ENCODE measurements at places on chromosomes 7 and 10.

DNA sequence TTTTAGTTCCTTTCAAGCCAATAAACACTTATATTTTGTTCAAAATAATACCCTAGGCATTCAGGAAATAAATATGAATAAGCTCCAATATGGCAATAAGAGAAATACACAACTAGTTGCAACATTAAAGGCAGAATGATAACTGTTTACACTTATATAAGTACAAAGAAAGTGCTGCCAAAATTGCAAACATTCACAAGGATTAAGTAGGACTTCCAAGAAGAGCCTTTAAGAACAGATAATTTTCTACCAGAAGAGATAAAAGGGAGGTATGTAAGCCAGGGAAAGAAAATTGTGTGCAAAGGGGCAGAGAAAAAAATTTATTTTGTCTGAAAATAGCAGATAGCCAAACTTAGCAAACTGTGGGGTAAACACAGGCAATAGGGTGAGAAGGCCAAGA is 83.8 kb downstream of the CTNNA3 start:
- no peak for DNase-seq

DNA sequence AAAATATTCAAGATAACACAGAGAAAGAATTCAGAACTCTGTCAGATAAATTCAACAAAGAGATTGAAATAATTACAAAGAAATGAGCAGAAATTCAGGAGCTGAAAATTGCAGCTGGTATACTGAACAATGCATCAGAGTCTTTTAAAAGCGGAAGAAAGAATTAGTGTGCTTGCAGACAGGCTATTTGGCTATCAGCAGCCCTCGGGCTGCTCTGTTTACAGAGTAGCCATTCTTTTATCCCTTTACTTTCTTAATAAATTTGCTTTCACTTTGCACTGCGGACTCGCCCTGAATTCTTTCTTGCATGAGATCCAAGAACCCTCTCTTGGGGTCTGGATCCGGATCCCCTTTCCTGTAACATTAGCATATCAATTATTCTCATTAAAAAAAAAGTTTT is 1040.0 kb downstream of the SORCS3 start:
- DNase-seq, result no peak

GRCh38 chr7:130417213-130417612 is 23.6 kb downstream of the CEP41 start:
- no peak for DNase-seq

GRCh38 chr7:49443515-49443914 is 329.9 kb upstream of the VWC2 start:
- DNase-seq, result no peak

DNA sequence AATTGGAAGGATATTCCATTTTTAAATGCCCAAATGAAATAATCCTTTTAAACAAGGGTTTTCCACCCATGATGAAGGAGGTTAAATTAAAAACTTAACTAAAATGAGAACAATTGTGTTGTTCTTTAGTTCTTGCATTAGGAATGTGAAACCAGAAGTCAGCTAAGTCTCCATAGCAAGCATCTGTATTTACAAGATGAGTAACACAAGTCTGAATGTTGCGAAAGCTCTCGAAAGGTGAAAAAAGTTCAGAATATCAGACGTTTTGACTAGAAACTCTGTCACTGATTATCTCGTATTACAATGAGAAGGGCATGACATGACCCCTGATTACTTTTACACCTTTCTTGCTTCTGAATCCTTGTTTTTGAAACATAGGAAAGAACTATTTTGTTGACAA is 149.6 kb downstream of the BICC1 start:
- DNase-seq, result peak; percentile 30

DNA sequence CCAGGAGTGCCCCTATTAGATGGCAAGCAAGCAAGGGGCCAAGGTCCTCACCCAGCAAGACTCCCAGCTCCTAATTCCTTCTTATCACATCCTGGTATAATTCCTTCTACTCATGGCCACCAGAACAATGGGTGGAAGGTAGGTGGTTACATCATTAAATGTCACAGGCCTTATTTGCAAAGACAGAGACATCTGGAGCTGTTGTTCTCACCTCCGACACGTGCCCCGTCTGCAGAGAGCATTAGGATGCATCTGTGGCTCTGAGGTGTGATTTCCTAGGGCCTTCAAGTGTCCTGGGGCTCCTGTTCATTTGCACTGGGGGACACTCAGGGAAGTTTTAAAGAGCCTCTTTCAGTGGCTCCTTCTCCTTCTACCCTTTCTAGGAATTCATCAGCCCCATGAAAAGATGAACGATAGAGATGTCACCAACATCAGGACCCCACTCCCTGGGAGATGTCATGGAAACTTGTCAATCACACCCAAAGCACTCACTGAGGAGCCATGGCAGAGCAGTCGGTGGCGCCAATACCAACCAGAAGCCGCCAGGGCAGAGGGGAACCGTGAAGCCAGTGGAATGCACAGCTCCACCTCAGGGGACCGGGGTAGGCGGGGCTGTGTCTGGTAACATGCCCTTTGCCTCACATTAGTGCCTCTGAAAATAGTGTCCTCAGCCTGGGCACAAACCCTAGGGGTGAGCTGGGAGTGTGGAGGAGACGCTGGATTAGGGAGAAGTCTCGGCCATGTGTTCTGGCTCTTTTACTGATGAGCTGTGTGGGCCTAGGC is 2.9 kb upstream of the ATP6V0E2 start:
- no peak for DNase-seq

GRCh38 chr7:148222721-148223120 is 367.8 kb upstream of the C7orf33 start:
- no peak for DNase-seq

- no peak for DNase-seq
Measured at GRCh38 chr10:18664841-18665478, 5.7 kb downstream of the ARL5B start.

DNA sequence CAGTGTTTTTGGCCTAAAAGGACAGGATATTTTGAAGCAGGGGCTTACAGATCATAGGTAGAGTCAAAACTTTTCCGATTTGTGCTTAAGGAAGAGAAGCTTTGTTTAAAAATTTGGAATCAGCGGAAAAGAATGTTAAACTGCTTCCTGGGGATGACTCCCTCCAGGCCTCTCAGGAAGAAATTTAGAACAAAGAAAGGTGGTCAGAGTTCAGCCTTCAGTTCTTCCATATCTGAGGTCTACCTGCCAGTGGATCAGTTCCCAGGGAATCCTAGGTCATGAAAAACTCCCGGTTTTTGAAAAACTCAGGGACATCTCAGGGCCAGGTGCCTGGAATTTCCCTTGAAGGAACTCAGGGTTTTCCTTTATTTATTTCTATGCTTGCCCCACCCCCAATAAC is 100.3 kb downstream of the MCU start:
- DNase-seq, result no peak

GRCh38 chr10:124254490-124254889 is 161.1 kb upstream of the CHST15 start:
- no peak for DNase-seq

DNA sequence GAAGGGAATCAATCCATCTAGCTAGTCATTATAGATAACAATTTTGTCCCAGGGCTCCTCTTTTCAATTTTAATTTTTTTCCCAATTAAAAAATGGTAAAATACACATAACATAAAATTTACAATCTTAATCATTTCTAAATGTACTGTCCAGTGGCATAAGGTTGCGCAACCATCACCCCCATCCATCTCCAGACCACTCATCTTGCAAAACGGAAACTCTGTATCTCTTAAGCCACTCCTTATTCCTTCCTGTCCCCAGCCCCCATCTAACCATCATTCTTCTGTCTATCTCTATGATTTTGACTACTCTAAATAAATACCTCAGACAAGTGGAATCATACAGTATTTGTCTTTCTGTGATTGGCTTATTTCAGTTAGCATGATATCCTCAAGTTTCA is 46.1 kb upstream of the RAB18 start:
- DNase-seq, result no peak

DNA sequence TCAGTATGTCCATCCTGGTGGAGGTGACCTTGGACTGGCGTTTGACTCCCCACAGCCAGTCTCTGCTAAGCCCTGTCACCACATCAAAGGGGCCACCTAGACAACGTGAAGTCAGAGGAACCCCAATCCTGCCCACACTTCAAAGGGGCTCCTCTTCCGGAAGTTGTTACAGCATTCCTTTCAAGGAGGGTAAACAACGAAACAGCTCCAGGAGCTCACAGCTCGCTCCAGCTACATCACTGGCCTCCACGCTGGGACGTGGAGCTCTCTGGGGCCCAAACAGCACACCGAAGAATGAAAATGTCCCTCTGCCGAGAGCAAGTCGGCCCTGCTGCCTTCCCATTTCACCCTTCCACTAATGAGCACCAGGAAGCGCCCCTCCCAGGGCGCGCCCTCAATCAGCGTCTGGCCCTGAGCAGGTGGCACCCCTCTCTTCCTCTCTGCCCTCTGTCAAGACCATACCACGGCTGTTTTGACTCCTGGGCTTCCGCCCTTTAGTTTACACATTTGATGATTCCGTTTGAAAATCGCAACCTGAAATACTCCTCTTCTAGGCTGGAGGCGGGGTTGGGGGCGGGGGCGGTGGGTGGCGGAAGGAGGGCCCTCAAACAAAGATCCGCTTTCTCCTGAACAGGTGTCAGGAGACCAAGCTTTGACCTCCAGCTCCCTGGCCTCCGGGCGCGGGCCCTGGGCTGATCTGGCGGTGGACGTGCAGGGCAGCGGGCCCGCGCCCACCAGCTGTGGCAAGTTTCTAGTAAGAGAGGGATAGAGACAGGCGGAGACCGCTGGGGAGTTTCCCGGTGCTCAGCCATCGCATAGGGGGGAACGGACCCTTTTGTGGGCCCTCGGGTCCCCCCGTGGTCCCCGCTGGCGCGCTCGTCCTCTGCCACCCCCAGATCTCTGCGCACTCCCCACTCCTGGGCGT is 53.1 kb upstream of the KDM7A start:
- no peak for DNase-seq

GRCh38 chr10:102738692-102739121 is 5.0 kb upstream of the WBP1L start:
- DNase-seq, result no peak

GRCh38 chr10:22648547-22648961 is 65.8 kb downstream of the PIP4K2A start:
- DNase-seq, result peak; percentile 57

DNA sequence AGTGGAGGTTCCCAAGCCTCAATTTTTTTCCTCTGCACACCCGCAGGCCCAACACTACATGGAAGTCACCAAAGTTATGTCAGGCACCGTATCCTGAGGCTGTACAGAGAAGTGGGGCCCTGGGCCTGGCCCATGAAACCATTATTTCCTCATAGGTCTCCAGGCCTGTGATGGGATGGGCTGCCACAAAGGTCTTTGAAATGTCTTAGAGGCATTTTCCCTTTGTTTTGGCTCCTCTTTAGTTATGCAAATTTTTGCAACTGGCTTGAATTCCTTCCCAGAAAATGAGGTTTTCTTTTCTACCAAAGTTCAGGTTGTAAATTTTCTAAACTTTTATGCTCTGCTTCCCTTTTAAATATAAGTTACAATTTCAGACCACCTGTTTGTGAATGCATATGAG is 365.2 kb downstream of the HGF start:
- no peak for DNase-seq

DNA sequence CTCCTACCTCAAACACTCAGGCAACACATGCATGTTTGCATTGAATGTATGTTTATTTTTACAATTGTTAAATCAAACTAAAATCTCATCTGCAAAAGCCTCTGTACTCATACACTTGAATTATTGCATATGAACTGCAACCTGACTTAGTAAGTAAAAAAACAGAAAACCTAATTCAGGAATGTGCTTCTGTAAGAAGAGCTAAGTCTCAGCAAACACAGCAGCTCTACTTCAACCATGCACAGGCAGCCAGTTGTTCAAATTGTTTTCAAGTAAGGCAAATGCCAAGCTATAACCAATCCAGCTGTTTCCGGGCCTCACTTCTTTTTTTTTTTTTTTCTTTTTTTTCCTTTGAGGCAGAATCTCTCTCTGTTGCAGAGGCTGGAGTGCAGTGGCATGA is 93.5 kb upstream of the MALRD1 start:
- DNase-seq, result no peak

- DNase-seq, result no peak
Measured at GRCh38 chr10:3971713-3972112, 186.7 kb upstream of the KLF6 start.

DNA sequence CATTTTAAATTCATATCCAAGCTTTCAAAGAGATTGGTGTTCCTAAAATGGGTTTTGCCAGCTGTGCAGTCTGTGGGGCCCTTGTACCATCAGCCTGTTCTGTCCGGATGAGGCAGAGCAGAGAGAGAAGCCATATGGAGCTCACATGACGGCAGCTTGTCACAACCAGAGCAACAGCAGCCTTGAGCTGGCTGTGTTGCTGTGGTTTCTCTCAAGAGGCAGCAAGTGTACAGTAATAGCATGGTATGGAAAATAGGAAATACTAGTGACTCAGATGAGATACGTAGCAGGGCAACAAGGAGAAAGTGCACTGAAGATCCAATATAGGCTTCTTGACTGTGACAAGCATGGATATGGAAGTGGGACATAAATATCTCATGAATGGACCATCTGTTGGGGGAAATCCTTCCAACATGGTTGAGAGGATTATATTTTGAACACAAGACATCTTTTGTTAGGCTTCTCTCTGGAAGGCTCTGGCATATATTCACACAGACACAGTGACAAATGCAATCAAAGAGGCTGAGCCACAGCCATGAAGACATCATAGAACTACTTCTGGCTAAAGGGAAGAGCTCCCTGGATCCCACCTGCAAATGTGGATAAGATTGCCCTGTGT is 251.0 kb upstream of the TAC1 start:
- DNase-seq, result peak; percentile 67

DNA sequence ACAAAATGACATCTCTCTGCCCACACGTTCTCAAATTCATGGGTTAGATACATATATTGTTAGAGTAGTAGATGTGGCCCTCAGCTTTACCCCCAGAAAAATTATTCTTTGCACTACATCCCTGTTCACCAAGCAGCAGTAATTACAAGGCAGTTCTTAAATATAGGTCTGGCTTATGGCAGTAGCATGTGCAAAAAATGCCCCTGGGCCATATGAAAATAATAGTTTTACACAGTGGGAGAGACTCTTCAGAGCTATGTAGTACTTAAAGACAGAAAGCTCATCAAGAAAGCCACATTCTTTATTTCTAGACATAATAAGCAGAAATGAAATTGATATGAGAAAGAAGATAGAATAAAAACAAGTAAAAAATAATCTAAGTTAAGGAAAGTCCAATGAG is 196.3 kb upstream of the FOXP2 start:
- no peak for DNase-seq

DNA sequence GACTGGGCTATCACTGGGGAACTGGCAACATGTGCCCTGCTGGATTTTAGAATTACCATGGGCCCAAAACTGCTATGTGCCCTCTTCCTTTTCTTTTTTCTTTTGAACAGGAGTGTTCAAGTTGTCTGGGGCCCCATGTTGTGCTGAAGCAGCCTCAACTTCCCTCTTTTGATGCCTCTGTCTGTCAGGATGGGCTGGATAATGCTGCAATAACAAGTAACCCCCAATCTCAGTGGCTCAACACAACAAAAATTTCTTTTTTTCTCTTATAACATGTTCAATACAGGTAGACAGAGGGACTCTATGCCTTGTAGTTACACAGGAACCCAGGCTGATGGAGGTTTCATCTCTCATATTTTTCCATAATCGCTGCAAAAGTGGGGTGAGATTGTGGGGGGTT is 8.2 kb upstream of the PCBD1 start:
- no peak for DNase-seq

GRCh38 chr10:70561070-70561469 is 41.5 kb downstream of the PRF1 start:
- peak; percentile 66 for DNase-seq

GRCh38 chr10:69636626-69637605 is 6.9 kb downstream of the FAM241B start:
- no peak for DNase-seq

- DNase-seq, result no peak
Measured at GRCh38 chr7:140673063-140673773, 473 bp downstream of the ADCK2 start.
